ENCODE measurements at places on chromosomes 1 and 21. TPM values are rescaled to one million over a fixed set of nuclear protein-coding genes. Genes with fewer than 3 reads are reported as not detected.

FAM151A gene
- not detected for total RNA-seq

ANGPTL3 gene
- not detected for total RNA-seq

LCE2C gene
- total RNA-seq: not detected

OLIG2 gene
- not detected for total RNA-seq

TRIM62 gene
- 14.4 TPM for total RNA-seq

DDR2 gene
- total RNA-seq: 0.34 TPM

UCK2 gene
- total RNA-seq: 15.0 TPM

ST6GALNAC5 gene
- total RNA-seq: not detected

CFHR3 gene
- total RNA-seq: not detected

LENEP gene
- 1.9 TPM for total RNA-seq

CD34 gene
- not detected for total RNA-seq

OR2W3 gene
- not detected for total RNA-seq

JAM2 gene
- total RNA-seq: 0.33 TPM

- DNase-seq: no peak
Measured at GRCh38 chr1:205583461-205584130, 48.2 kb downstream of the ELK4 start.

DNA sequence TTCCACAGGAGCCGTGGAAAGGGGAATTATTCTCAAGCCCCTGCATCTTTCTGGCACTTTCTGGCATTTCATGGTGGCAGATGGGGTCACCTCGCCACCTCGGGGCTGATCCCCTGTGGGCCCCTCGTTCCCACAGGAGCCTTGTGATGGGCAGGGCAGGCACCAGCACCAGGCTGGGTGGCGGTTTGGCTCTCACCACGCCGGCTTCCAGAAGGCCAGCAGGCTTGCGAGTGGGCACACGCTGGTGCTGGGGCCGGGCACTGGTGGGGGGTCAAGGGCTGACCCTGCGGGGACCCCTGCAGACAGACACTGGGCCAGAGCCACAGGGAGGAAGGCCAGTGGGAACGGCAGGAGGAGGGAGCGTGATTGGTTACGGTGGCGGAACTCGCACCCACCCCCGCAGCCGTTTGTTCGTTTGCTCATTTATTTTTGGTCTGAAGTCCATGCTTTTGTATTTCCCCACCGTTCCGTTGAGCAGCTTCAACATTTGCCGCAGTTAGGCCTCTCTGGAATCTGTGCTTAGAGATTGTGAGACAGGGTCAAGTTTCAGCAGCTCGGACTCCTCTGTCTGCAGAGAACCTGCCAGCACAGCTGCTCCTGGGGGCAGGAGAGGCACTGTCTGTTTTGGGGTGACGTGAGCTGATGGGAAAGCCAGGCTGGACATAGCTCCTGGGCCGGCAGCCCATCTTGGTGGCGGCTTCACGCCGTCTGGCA, 5.3 kb downstream of the COL18A1 start:
- no peak for DNase-seq

GRCh38 chr1:220787069-220787619, 431 bp downstream of the MTARC1 start:
- DNase-seq: no peak

DNA sequence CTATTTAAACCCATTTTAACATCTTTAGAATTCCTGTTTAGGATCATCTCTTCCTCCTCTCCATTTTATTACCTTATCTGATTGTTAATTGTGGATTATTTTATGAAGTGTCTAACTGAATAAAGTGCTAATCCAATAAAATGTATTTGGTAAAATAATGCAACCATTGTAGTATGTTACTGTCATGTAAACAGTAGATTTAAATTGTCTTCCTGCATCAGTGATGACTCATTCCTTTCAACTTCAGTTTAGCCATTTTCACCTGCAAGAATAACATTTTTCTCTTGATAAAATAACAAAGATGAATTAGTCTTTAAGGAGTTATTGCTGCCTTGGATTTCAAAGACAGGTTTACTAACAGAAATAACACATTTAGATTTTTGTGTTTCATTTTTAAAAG, 5.4 kb downstream of the PPP2R5A start:
- no peak for DNase-seq

GRCh38 chr1:36304970-36305914, 926 bp upstream of the SH3D21 start:
- no peak for DNase-seq

DNA sequence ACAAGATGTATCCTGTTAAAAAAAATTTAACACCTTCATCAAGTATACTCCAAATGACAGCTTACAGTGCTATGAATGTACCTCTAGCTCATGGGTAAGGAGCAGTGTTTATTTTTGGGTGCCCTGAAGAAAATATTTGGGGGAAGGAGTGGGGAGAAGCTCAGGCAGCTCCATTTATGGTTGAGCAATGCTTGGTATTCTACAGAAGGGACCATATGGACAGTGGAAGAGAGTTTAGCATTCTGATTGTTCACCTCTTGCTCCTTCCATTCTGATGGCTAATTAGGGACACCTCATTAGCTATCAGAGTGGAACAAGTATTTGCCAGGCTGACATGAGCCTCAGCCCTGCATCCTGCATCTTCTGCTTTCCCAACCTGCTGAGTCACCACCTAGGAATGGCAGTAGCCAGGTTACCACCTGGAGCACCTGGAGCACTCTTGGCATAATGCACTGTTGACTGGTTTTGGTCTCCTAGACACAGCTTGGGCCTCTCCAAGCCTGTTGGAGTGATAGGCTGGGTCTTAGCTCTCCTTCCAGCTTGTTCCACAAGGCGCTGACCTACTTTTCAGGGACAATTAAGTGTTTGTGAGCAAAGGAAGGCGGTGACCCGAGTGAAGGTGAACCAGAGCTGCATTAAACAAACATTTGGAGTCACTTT, 62.0 kb upstream of the MACF1 start:
- no peak for DNase-seq

DNA sequence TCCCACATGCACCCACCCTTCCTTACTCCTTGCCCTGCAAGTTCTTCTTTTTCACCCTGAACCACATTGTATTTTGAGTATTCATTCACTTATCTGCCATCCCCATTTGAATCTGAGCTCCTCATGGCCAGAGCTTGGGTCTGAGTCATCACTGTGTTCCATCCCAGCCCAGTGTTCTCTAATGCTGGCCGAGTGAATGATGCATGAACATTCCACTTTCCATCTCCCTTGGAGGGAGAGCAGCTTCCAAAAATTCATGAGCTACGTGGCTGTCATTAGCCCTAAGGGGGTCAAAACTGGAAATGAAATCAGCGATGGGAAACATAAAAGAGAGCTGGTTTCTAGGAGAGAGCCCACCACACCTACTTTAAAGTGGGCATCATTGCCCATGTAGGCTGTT, 187.0 kb upstream of the USP24 start:
- DNase-seq: no peak

DNA sequence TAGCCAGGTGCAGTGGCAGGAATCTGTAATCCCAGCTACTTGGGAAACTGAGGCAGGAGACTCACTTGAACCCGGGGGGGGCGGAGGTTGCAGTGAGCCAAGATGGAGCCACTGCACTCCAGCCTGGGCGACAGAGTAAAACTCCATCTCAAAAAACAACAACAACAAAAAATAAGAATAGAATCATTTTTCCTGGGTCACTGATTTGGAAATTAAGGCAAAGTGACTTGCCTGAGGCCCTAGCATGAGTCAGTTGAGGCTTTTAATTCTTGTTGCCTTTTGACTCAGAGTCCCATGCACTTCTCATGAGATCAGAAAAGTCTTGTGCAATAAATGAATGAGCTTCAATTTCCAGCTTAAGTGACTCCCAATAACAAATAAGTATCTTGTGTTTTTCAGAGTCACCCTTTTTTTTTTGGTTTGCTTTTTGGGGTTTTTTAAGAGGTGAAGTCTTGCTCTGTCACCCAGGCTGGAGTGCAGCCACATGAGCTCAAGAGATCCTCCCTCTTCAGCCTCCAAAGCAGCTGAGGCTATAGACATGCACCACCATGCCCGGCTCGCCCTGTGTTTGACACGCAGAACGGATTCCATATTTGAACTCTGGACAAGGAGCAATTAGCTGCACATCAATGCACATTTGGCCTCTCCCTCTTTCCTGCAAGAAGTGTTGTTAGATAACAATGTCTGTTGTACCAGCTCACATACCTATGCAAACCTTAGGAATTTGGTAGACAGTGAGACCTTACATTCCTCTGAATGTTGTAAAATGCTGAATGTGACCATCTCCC, 3.4 kb upstream of the PLEKHM2 start:
- DNase-seq: no peak

- no peak for DNase-seq
Measured at GRCh38 chr1:7149080-7149838, 364.0 kb downstream of the CAMTA1 start.

GRCh38 chr1:68975212-68975933, 478.5 kb upstream of the DEPDC1 start:
- DNase-seq: no peak

DNA sequence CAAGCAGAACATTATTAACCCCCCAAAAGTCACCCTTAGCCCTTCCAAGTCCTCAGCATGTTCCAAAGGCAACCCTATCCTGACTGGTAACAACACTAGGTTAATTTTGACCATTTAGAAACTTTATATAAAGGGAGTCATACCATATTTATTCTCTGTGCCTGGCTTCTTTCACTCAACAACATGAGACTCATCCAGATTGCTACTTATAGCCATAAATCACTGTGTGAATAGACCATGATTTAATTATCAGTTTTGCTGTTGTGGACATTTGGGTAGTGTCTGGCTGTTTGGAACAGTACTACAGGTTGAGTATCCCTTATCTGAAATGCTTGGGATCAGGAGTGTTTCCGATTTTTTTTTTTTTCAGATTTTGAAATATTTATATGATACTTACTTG, 252.1 kb downstream of the DISC1 start:
- DNase-seq: no peak

GRCh38 chr1:12438349-12438924, 179.6 kb downstream of the DHRS3 start:
- DNase-seq: no peak

GRCh38 chr1:9197186-9198099, 37.1 kb upstream of the H6PD start:
- DNase-seq: no peak

GRCh38 chr1:209703834-209704504, 677 bp upstream of the HSD11B1 start:
- DNase-seq: no peak

DNA sequence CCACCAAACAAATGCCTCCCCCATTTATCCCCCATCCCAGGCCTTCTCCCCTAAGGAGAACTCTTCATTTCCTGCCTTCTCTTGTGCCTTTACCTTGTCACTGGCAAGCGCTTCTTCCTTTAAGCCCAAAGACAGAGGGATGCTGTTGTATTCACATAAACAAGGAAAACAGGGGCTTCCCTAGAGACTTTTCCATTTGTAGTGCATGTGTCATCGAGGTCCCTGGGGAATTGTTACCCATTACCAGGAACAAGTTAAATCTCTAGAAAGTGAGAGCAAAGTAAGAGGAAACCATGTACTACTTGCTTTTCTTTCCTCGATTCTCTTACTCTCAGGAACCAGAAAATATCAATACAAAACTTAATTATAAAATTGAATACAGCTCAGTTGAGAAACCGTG, 114.4 kb upstream of the DPT start:
- DNase-seq: no peak

DNA sequence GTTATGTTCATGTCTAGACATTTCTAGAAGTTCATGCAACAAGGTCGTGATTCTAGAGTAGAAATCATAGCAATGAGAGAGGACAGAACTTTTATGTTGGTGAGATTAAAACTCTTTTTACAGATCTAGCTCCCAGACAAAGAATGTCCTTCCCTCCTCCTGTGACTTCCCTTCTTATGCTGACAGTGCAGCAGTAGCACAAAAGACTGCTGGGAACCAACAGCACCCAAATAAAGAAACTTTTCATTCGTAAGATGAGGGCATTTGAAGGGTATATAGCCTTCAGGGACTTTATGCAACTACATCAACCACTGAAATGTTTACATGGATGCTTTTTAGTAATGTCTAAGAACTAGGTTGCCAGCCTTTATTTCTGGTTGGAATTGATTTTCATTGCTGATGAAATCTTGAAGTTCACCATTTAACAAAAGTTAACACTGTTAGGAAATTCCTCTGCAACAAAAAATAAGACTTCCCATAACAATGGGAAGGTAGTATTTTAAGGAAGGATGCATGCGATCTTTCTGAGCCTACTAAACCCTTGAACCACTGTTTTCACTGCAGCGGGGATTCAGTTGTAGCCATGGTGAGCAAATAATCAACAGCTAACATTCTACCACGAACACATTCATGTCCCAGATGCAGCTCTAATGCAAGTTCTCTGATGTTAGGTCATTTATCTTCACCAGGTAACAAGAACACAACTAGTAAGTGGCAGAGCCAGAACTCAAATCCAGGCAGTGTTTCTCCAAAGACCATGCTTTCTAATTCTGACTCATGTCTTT, 672.8 kb downstream of the PTPRC start:
- no peak for DNase-seq

DNA sequence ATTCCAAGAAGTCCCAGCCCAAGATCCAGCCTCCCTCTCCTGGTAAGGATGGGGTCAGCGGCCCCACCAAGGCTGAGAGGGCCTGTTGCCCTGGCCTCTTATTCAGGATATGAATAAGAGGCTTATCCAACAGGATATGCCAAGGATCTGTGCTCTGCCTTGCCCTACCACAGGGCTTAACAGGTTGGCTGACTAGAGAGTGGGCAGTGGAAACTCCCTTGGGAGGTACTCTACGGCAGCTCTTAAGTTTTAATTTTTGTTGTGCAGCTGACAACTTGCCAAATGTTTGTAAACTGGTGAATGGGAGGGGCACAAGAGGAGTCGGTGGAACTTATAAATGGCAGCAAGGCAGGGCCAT, 16.5 kb upstream of the PIGV start:
- DNase-seq: no peak

GRCh38 chr21:28639737-28640136, 352.9 kb downstream of the LTN1 start:
- no peak for DNase-seq

- DNase-seq: no peak
Measured at GRCh38 chr1:233627376-233627775, 13.5 kb downstream of the KCNK1 start.

DNA sequence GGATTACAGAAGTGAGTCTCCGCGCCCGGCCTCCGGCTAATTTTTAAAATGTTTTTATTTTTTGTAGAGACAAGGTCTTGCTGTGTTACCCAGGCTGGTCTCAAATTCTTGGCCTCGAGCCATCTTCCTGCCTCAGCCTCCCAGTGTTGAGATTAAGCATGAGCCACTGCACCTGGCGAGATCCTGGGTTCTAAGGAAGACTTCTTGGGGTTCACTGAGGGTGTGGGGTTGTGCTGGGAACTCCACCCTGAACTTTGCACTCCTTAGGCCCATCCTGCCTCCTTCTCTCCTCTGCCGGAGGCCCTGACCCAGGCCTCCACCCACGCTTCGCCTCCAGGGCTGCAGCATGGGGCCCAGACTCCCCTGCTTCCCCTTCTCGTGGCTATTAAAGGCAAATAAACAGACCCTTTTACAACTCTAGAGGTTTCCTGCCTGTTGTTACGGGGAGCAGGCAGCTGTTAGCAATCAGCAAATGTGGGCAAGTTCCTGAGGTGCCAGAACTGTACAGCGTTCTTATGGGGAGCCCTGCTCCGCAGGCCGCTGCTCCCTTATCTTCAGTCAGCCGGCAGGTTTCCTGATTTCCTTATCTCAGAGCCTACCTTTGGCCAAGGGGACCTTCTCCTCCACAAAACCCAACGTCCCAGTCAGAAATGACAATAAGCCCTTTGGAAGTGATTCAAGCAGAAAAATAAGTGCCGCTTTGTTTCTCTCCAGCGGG, 41.0 kb upstream of the LIN9 start:
- no peak for DNase-seq
